ENCODE measurements at places on chromosomes 7 and 10.
A peak's percentile ranks its signal among the peaks of the same experiment; 100 is the strongest.

- peak; percentile 92 for DNase-seq
These were observed 190.9 kb upstream of the LYZL2 start for GRCh38 chr10:30820261-30820991.

GRCh38 chr10:129524936-129525335 lies 57.9 kb downstream of the MGMT start:
- peak; percentile 37 for DNase-seq

GRCh38 chr7:67907792-67908191 lies 911.2 kb downstream of the TYW1 start:
- DNase-seq = no peak

DNA sequence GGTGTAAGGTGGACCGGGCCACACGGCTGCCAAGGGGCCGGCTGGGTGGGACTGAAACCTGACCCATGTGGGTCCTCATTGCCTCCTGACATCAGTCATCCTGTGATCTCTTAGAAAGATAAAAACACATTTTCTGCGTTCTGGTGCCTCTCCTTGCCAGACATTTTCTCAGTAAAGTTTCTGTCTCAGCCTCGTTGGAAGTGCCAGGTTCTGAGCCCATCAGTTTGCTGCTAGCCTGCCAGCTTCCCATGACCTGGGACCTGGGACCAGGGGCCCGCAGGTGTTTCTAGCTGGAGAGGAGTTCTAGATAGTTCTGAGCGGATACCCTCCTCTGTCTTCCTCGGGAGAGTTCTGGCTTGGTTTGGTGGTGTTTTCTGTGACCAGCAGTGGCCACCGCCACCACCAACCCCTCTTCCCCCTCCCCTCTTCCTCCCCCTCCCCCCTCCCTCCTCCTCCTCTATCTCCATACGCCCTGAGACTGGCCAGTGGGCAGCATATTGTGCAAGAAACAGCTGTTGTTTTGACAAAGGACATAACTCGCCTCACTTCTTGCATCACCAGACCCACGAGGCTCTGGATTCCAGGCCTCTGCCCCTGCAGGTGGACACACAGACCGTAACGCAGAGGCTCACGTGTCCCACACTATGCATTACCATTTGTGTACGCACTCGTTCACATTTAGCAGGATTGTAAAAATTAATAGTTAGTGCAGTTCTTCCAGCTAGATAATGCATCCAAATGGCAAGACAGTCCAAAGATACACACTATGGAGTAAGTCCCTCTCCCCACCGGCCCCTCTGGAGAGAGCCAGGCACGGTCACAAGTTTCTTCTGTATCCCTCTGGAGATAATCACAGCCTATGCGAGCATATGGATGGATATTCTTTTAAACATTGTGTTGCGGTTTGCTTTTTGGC lies 94.6 kb downstream of the CUX1 start:
- DNase-seq = peak; percentile 57

DNA sequence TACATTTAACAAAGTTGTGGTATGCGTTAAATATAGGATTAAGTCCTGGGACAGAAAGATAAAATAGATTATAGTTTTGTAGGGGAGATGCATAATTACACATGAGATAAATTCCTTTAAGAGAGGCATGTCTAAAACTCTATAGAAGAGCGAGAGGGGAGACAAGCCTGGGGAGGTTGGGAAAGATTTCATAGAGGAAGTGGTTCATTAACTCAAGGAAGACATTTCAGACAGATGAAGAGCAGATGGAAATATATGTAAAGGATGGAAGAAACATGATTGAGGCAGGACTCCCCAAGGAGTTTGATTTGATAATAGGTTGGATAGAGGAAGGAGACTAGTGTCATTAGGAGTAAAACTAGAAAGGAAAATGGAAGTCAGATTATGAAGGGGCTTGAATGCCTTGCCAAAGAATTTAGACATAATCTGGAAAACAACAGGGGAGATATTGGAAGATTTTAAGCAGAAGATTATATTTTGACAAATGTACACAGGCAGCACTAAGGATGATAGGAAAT lies 96.1 kb downstream of the PHTF2 start:
- DNase-seq = no peak

All from muscle of leg (tissue), 16 donors.